ENCODE measurements at places on chromosomes 1 and 21.

GRCh38 chr1:160136121-160136925 lies 15.1 kb upstream of the ATP1A4 start:
- no peak for DNase-seq

DNA sequence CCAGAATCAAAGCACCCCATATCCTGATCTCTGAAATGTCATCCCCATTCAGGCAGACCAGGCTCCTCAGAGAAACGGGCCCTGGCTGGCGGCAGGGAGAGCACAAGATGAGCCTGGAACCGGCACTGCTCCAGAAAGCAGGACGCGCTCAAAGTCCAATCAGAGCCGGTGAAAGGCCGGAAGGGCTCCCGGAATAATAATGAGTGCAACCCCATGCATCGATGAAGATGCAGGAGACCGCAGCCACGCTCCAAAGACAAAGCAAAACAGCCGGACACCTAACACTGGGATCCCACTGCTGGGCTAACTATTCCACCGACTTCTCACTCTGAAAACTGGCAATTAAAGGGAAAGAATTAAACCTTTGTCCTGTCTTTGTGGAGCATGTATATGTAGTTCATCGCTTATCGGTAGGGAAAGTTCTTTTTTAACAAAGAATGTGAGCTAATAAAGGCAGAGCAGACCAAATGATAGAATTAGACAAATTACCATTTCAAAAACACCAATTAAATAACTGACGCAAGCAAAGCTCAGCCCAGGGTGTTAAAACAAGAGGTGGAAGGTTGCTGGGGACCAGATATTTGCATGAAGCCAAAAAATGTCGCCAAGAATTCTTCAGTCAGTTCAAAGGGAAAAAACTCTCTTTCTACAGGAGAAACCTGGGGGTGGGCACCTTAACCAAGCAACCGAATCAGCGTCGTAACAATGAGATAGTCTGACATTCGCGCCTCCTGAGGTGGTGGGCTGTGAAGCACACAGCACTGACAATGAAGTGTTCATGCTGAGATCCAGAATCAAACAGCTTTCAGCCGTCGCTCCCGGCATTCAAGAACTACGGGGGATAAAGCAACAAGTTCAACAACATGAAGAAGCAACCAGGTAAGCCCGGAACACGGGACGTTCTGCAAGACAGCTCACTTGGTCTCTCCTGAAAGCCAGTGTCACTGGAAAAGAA lies 95.2 kb downstream of the NPHP4 start:
- no peak for DNase-seq

- no peak for DNase-seq
Measured at GRCh38 chr1:150302338-150302737, 8.7 kb downstream of the MRPS21 start.

DNA sequence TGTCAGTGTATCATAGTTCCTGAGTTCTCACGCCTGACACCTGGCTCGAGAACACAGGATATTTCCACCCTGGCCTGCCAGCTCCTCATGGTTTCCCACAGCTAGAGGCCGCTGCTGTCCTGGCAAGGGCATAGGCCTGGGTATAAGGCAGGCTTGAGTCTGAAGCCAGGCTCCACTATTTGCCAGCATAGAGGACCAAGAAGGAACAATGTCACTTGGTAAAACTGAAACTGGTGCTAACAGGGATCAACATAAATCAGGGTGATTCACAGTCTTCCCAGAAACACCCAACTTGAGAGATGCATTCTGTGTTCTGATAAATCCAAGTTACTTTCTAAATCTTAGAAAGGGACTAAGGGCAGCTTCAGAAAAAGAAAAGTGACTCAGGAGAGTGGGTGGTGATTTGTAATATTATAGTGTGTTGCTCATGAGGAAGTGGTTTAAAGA lies 6.9 kb upstream of the S100A2 start:
- no peak for DNase-seq

- DNase-seq: no peak
Measured at GRCh38 chr1:218254296-218254946, 30.7 kb upstream of the RRP15 start.

DNA sequence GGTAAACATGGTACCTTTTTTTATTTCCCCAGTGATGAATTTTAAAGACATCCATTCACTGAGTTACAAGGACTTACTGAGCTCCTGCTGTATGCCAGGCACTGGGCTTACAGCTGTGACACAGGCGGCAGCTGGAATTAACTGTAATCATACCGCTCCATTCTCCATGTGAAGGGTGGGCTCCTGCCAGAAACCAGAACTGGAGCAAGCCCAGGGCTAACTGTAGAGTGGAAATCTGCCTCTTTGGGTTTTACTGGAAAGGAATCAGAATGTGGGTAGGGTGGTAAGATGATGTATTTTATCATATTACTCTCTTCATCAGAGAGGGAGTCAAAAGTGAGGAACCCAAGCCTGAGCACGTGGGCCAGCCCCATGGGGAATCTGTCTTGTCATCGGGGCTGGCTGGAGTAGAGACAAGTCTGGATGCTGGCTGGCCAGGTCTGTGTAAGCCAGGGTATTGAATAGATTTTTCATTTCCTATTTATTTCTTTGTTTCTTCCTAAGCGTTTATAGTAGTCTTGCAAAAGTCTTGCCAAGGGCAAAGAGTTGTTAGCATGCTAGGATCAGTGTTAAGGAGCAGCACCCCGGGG lies 21.5 kb downstream of the FGGY start:
- DNase-seq: no peak

GRCh38 chr1:151713044-151713443 lies 3.6 kb downstream of the CELF3 start:
- DNase-seq: no peak

GRCh38 chr1:115564201-115564600 lies 77.6 kb upstream of the VANGL1 start:
- DNase-seq: no peak

- no peak for DNase-seq
Measured at GRCh38 chr1:226449823-226450222, 41.9 kb upstream of the PARP1 start.

GRCh38 chr1:155320661-155321617 lies at the start of gene RUSC1:
Gene RUSC1 (plus strand): TSS chr1:155320894. CDS start chr1:155321774, 880 bp downstream.
- peak; percentile 49 for DNase-seq

DNA sequence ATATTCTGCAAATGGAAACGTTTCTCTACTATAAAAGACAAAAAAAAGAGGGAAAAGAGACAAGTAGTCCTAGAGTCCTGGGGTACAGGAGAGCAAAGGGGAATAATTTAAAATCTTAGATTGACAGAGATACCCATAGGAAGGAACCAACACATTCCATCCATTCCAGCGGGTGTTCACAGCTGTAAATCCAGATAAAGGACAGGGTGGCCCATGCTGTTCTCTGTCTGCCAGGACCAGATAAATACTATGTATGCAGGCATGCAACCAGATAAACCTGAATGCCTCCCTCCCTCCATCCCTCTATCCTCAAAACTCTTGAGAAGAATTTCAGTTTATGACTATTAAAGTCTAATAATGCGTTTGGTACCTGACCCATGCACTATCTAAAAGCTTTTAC lies 131.8 kb downstream of the PTPN14 start:
- no peak for DNase-seq

DNA sequence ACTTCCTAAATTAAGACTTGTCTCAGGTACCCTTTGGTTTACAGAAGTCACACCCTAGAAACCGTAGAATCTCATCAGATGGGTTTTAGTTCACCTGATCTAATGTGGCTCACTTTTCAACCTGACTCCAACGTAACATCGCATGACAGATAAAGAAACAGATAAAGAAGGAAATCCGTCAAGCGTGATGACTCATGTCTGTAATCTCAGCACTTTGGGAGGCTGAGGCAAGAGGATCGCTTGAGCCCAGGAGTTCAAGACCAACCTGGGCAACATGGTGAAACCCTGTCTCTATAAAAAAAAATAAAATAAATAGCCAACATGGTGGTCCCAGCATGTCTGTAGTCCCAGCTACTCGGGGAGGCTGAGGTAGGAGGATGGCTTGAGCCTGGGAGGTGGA lies 97.3 kb downstream of the SPSB1 start:
- no peak for DNase-seq

DNA sequence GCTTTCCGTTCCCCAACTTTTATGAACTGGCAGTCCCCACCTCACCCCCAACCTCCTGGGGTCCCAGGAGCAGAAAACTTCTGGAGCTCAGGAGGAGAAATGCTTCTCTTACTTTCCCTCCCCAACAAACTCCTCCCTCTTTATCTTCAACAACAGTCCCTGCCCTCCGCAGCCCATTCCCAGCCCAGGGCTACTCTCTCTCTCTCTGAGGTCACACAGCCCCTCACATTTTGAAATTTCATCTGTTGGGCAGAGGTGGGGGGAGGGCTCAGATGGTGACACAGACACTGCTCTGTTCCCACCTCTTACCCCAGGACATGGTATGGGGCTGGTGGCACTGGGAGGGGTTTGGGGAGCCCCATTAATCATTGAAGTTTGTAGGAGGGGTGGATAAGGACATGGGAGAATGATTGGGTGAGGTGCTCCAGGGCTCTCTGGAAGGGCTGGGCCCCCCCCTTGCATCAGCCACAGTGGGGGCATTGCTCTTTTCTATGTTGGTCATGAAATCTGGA lies 6.0 kb downstream of the PIK3CD start:
- no peak for DNase-seq

DNA sequence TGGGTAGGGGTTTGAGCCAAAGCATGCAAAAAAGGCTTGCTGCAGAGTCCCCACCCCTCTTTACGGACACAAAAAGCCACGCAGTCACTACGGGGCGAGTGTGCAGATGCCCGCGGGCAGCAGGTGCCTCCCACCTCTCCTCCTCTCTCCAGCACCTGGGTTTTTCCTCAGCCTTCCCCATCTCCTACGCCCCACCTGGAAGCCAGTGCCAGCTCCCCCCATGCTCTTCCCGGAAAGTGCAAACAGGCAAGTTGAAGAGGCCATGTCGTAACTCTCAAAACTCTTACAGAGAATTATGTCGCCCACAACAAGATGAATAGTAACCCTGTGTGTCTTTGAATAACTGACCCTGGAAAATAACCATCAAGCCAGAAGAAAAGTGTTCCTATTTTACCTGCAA lies 82.5 kb downstream of the PDE9A start:
- DNase-seq: no peak

DNA sequence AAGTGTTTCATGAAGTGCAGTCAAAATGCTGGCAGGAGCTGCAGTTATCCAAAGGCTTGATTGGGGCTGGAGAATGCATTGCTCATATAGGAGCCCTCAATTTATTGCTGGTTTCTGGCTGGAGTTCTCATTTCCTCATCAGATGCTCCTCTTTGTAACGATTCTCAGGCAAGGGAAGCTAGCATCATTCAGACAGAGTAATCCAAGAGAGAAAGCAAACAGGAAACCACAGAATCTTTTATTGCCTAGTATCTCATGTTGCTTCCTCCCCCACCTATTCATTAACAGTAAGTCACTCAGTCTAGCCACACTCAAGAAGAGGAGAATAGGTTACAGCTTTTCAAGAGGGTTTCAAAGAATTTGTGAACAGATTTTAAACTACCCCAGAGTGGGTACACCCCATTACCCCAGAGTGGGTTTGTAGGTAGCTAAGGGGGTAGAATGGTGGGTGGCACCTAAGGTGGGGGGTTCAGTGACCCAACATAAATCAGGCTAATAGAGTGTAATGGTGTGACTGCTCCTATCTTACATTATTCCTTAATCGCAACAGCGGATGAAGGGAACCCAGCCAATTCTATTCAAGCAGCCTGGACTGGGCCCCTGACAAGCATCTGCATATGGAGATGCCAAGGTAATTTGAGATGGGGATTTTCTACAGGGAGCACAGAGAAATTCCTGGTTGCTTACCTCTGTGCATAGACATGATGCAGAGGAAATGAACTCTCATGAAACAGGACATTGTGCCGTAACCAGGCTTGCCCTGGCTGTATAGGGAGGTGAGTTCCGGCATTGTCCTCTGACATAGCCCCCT lies 67.1 kb downstream of the KCNJ15 start:
- no peak for DNase-seq

DNA sequence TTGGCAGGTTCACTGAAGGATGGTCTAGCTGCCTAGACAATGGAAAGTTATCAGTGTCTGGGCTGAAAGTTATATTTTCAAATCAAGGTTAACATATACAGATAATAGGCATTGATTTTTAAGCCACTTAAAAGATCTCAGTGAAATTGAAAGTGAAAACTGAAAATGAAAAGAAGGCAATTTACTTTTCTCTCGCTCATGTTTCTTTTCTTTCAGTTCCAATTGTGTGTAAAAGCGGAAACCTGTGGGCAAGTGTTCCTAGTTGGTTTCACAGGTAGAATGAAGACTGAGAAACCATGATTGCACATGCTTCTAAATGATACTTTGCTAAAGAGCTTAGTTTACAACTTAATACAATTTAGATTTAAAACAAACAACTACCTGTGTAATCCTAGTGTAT lies 383.7 kb downstream of the ZP4 start:
- no peak for DNase-seq

DNA sequence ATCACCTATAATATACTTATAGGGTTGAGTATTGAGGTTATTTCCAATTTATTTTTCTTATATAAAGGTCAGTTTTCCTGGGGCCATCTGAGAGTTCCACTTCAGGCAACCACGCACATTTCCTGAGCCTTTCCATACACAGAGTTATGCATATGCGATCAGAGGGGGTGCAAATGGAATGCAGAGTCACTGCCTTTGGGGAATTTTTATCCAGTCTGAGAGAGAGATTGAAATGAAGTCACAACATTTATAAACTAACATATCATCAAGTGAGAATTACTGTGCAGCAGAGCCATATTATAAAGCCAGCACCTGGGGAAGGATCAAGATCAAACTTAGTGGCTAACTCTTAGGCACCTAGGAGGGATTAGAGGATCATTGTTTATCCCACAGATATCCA lies 299.9 kb upstream of the PLXNA2 start:
- no peak for DNase-seq

- no peak for DNase-seq
Measured at GRCh38 chr1:167333124-167333523, 112.4 kb downstream of the POU2F1 start.

- DNase-seq: no peak
Measured at GRCh38 chr1:107785496-107786202, 179.3 kb downstream of the VAV3 start.

All from stimulated activated CD8-positive, alpha-beta memory T cell treated with anti-CD3 and anti-CD28 coated beads, Interleukin-7, amount 100 ng/mL, for 1 hour (primary cell).